SHP77 (cell line): ENCODE measurements at places on chromosomes 6 and 20.

- DNase-seq = no peak
Measured at GRCh38 chr20:18650224-18650623, 62.4 kb downstream of the DTD1 start.

- peak; percentile 67 for DNase-seq
Measured at GRCh38 chr6:79777713-79778579, 146.8 kb downstream of the SH3BGRL2 start.

DNA sequence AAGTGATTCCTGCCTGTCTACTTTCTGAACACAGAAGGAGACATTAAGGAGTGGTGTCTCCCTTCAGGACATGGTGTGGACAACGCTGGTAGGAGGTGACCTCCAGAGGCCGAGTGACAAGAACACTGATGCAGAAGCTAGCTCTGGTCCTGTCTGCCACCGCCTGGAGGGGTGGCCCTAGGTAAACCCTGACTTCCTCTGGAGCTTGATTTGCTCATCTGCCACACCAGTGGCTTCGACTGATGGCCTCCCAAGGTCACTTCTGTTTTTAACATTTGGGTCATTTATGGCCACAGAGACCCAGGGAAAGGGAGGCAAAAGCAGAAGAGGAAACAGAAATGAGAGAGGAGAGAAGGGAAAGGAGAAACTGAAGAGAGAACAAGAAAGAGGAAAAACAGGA lies 49.4 kb upstream of the SLC22A23 start:
- DNase-seq = no peak

DNA sequence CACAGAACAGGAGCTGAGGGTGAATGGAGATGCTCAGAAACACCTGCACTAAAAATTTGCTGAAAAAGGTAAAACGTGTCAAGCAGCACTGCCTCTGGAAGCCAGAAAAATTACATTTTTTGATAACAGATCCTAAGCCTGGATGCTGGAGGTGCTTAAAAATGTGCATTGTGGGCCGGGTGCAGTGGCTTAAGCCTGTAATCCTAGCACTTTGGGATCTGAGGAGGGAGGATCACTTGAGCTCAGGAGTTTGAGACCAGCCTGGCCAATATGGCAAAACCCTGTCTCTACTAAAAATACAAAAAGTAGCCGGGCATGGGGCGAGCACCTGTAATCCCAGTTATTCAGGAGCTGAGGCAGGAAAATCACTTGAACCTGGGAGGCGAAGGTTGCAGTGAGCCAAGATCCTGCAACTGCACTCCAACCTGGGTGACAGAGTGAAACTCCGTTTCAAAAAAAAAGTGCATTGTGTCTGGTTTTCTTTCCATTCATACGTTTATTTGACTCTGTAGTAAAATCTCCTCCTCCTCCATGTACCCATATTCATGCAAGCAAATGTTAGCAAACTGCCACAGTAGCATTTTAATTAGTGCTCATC lies 587 bp upstream of the BTN3A1 start:
- DNase-seq = no peak

DNA sequence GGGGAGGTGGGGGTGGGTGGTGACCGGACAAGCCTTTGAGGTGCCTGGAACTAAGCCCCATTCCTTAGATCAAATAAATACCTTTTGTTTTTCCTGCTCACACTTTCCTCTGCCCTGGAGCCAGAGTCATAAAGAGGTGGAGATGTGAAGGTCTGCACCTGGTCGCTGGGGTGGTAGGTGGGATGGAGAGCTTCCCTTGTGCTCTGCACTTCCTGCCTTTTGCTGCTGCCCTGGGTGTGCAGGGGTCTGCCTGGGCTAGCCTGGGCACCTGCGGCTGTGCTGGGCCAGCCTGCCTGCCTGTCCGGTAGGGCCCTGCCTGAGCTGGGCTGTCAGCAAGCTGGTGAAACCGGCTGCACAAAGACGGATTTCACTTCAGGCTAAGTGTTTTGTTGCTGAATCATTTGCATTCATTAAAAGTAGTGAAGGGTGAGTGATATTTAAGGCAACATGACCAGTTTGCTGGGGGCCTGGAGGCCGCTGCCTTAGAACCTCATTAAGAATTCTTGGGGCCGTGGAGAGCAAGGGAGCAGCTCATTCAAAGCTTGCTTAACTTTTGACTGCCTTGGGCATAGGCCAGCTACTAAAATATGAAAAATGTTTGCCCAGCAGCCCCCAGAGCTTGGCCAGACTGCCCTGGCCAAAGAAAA lies 20.5 kb downstream of the PTK7 start:
- DNase-seq = peak; percentile 7
